NCI-H1436 treated with DMSO at 0.1 percent for 48 hours (cell line): ENCODE measurements at places on chromosomes 12 and 14.

DNA sequence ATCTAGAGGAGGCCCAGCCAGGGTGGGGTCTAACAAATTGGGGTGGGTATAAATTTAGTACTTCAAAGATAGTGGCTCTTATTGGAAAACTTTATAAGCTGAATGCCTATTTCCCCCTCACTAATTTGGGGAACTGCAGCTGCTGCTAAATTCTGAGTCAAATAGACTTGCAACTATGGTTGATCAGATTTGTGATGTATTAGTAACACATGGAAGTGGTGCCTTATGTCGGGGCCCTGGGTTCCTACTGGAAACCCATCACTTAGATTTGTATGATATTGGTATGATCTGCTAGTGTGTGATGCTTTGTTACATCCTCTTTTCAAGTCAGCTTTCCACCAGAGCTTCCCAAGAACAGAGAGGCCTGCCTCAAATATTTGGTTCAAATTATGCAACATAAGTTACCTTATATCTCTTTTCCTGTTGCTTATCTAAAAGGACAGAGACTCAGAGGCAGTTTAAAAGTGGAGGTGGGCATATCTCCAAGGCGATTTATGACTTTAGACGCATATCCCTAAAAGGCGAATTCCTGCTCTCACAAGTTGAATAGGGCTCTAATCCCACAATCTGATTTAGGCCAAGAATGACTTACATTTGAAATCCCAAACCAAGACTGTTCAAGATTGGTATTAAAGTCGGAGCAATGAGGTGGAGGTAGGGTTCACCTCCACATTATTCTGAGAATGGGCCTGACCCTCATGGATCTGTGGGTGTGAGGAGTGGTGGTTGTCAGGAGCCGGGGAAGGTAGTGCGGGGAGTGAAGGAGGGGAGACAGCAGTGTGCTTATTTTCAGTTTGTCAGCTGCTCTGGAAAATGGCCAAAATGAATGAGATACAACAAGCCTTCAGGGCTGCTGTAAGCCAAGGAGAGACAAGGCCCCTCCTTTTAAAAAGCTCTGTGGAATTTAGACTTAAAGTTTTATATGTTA, 425.8 kb downstream of the RAD51B start:
- no peak for DNase-seq

- no peak for DNase-seq
These were observed 161.2 kb downstream of the TTC8 start for GRCh38 chr14:88985654-88986053.

DNA sequence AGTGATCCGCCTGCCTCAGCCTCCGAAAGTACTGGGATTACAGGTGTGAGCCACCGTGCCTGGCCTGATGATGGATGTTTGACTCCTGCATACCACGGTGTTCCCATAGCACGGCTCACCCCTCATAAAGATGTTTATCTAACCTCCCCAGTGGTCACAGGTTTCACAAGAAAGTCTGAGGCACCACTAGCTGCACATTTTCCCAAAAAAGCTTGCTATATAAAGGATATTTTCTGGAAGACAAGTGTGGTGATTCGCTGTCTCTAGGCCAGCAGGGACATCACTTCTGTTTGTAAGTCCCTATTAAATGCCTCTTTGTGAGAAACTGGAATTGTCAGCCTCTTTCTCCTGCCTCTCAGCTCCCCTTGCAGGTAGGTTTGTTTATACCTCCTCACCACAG, 18.3 kb downstream of the PLEK2 start:
- DNase-seq: no peak

- no peak for DNase-seq
These were observed 39.0 kb downstream of the PAX9 start for GRCh38 chr14:36700651-36701050.

DNA sequence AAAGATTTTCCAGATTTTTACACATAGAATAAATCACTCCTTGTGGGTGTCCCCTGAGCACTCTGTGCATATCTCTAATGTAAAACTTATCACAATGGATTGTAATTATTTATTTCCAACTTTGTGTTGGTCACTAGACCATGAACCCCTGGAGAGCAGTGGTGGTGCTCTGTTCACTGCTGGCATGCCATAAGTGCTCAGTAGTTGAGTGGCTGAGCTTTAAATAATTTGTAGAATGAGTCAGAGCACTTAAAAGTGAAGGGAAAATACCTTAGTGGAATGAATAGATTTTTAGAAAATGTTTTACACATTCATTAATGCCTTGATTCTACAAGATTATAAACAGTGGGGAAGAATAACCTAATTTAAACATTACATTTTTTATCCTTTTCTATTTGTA, 6.3 kb downstream of the MGAT4C start:
- DNase-seq: no peak

GRCh38 chr14:67276131-67276530, 34.9 kb downstream of the PALS1 start:
- no peak for DNase-seq

DNA sequence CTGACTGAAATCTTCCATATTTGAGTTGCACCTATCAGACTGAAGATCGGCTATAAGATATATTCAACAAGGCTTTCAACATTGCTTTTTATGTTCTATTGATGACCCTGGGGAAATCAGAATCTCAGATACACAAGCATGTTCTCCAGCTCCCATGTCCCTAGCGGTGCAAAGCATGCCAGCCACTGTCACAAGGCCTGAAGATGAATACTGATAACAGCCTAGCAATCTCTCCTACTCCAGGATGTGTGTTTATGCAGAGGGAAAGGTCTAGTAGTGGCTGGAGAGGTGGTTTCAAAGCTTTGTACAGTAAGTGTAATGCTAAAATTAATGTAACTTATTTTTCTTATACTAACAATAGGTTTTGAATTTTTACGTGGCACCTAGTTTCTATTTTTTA, 64.6 kb downstream of the SOX5 start:
- DNase-seq: no peak

DNA sequence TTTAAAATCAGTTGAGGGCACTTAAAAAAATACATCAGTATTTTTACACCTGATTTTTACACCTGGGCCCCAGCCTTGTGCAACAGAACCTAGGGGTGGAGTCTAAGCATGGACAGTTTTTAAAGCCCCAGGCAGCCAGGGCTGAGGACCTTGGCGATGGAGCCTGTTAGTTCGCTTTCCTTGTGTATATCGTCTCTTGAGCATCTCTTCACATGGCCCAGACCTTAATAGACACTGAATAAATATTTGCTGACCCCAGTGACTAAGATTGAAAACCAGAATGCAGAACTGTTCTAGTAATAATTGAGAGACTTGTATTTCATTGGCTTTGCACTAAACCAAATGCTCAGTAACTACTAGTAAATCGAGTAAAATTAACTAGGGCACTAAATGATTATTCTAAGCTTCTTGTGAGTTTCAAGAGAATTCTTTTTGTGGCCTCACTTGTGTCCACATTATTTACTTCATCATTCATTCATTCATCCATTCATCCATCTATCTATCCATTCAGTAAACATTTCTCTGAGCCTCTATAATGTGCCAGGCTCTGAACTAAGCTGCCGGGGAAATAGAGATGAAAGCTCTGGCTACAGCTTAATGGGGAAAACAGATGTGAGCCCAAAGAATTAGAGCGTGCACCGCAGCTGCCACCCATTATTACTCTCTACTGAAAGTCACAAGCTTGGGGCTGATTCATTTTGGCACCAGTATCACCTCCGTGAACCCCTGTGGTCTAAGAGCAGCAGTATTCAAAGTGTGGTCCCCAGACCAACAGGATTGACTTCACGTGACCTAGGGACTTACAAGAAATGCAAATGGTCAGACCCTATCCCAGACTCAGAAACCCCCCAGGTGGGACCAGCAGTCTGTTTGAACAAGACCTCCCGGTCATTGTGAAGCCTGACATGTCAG, 30.7 kb upstream of the BCL7A start:
- no peak for DNase-seq

DNA sequence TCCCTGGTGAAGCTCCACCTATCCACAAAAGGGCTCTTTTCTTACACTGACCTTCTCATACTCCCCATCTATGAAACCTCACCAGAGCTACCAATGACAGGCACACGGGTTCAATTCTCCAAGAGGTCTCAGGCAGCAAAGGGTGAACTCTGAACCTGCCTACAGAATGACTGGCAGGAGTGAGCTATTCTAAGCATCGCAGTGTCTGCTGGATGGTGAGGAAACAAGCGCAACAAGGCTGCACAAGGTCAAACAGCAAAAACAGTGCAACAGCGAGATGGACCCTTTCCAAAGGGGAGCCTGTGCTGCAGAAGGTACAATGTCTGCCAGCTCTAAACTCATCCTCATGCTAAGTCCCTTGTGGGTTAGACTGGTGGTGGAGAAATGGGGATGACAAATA, 22.0 kb downstream of the TMCC3 start:
- DNase-seq: no peak

GRCh38 chr12:68291396-68292036, 38.1 kb upstream of the IL22 start:
- no peak for DNase-seq

GRCh38 chr14:104572668-104573067, 6.9 kb upstream of the C14orf180 start:
- DNase-seq: no peak

GRCh38 chr12:96445691-96446583, 43.4 kb upstream of the CFAP54 start:
- DNase-seq: no peak

- DNase-seq: no peak
These were observed 147.7 kb upstream of the SYT10 start for GRCh38 chr12:33587354-33587753.

- no peak for DNase-seq
These were observed 182.4 kb downstream of the DICER1 start for GRCh38 chr14:94974893-94975292.

- no peak for DNase-seq
These were observed 59.9 kb downstream of the PPP2R5E start for GRCh38 chr14:63483315-63483714.

GRCh38 chr12:92735131-92735721, 32.4 kb downstream of the PLEKHG7 start:
- DNase-seq: peak; percentile 30

GRCh38 chr12:8544295-8544694, 3.6 kb upstream of the CLEC4E start:
- DNase-seq: no peak

DNA sequence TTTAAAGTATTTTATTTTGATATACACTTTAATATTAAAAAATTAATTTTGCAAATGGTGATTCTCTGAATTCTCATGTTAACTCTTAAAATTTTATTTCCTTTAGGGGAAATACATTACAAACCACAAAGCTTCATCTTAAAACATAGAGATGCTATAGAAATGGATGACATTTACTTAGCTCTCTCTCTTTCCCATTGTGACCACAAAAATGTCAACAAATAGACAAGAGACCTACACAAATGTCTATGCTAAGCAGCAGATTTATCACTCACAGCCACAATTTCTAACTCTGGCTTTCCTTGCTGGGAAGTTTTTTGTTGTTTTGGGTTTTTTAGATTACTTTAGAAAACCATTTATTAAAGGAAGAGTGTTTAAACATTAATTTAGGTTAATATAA, 19.9 kb upstream of the PHC1 start:
- DNase-seq: no peak

DNA sequence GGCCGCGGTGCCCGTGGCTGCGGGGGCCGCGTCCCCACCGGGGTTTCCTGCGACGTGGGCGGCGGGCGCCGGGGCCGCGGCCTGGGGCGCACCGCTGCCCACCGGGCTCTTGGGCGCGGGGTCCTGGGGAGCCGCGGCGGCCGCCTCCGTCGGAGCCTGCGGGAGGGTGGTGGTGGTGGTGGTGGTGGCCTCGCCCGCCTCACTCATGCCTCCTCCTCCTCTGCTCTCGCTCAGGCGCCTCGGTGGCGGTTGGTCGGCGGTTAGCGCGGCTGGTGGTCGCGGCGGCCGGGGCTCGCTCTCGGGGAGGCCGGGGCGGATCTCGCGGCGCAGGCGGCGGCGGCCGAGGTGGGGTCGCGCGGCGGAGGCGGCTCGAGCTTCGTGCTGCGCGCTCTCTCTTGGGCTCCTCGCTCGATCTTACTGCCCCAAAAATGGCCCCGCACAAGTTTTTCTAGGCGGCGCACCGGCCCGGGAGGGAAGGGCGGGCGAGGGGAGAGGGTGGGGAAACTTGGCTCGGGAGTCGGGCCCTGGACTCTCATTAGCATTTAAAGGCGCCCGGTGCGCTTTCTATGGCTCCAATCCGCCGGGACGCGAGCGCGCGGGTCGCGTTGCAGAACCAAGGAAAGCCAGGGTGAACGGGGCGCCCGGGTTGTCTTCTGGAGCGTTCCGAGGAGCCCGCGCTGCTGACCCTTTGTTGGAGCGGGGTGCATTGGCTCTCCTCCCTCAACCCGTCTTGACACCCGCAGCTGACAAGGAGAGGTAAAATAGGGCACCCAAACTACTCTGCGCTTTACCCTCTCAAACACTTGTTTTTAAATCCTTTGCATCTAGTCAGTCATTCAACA, at the start of gene YBX3:
Gene YBX3 (minus strand): TSS at position 419 of the 842 bp plus-strand sequence. CDS start 212 bp downstream, at position 207.
- DNase-seq: no peak

DNA sequence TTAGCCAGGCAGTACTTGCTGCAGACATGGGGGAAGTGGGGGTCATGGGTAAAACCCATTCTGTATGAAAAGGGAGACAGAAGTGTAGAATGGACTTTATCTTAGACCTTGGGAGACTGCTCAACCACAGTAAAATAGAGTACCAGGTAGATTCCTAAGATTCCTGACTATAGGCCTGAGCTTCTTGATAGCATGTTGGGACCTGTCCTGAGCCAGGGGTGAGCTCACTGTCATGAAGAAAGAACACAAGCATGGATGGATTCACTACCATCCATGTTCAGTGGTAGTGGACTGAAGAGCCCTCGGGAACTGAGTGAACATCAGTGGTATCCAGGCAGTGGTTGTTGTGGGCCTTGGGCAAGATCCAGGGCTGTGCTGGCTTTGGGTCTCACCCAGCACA, 1003.8 kb downstream of the TMTC2 start:
- no peak for DNase-seq

- no peak for DNase-seq
These were observed 99.2 kb downstream of the BEGAIN start for GRCh38 chr14:100488057-100488456.

GRCh38 chr14:53151523-53152183, 1.5 kb downstream of the DDHD1 start:
- DNase-seq: no peak

DNA sequence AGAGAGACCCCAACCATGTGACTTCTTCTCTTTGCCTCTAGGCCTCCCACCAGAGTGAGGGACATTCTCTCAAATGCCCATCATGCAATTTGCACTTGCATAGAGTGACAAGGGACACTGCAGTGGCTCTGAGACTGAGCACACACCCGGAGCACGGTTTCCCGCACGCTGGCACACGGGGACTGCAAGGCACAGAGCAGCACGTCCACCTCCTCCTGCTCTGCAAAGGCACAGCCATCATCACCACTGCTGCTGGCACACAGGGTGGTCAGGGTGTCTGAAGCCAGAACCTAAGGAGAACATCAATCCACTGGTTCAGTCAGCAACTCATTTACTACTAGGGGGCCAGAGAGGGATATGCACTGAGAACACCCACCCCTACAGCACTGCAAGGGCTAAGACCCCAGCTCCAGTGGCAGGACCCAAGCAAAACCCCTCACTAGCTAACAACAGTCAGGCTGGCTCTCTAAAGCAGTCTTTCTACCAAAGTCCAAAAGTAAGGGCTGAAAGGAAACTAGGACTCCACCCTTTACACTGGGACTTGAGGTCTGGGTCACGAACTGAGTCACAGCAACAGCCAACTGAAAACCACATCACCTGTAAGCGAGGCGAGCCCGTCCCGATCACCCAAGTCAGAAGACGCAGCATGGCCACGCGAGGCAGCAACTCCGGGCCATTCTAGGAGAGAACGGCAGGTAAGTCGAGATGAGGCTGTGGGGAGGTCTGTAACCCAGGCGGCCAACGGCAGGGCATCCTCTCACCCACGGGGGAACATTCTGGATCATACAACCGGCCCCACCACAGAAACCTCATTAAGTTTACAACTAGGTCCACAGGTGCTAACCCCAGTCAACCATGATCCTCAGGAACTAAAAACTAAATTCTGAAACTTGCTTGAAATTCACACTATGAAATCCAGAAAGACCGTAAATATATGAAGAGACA, 37.9 kb downstream of the GCN1 start:
- DNase-seq: no peak
